ENCODE measurements at places on chromosomes 4 and X.

DNA sequence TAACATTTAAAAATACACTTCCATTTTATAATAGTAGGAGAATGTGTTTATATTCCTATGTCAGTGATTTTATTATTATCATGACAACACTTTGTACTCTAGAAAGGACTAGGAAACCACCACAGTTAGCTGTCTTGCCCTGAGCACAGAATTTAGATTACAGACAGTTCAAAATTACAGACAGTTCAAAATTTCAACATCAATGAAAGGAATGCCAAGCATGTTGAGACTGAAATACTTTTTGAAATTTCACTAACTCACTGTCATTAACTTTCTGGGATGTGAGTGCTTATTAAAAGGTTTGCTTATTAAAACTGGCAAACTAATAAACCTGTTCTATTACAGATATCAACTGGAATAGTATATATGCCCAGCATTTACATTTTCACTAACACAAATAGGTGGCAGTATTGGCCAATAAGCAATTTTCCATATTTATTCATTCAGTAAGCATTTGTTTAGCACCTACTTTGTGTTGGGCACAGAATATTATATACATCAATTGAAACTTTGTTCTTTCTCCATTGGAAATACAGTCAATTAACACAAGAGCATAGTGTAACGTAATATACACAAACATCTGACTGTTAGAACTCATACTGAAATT is 179.4 kb downstream of the FBXW7 start:
- no peak for DNase-seq

DNA sequence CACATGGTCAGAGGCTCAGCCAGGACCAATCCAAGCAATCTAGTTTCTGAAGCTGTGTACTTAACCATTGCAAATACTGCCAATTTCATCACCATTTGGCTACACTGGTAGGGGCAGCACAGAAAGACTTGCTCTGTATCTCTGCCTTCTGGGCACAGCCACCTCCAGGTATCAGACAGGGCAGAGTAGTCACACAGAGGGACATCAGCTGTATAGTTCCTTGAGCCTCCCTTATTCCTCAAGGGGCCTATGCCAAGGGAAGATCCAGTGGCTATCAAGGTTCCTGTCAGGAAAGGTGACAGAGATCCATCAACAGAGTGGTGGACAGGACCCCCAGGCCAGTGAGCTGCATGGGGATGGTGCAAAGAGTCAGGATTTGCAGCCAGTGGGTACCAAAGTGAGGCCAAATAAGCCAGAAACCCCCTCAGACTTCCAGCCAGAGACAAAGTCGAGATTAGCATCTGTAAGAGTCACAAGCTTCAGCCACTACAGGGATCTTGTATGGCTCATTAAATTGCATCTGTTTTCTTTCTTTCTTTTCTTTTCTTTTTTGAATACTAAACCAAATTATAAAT is 381.6 kb upstream of the CPEB2 start:
- DNase-seq, result no peak

- no peak for DNase-seq
These were observed 14.4 kb downstream of the TXK start for GRCh38 chr4:48119646-48120045.

GRCh38 chr4:40842725-40843423 is 93.1 kb downstream of the NSUN7 start:
- no peak for DNase-seq

DNA sequence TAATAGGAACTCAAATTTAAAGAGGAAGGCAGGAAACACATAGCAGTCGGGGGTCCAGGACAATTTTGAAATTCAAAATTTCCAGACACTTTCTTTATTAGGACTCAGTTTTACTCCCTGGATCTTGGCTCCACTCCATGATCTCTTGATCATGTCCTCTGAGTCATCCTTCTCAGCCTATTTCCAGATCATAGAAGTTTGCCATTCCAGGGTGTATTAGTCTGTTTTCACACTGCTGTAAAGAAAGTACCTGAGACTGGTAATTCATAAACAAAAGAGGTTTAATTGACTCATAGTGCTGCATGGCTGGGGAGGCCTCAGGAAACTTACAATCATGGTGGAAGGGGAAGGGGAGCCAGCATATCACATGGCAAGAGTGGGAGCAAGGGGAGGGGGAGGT is 564.7 kb upstream of the ACTRT1 start:
- no peak for DNase-seq

- no peak for DNase-seq
These were observed 252.9 kb upstream of the GRID2 start for GRCh38 chr4:92050875-92051274.

GRCh38 chrX:1673337-1673736 is 58.5 kb downstream of the ASMT start:
- no peak for DNase-seq

- DNase-seq, result no peak
These were observed 60.5 kb downstream of the AFAP1 start for GRCh38 chr4:7879127-7879526.

GRCh38 chrX:106725931-106726330 is 570 bp upstream of the RNF128 start:
- DNase-seq, result no peak

- DNase-seq, result no peak
These were observed 39.6 kb downstream of the TMEM164 start for GRCh38 chrX:110042496-110042895.

DNA sequence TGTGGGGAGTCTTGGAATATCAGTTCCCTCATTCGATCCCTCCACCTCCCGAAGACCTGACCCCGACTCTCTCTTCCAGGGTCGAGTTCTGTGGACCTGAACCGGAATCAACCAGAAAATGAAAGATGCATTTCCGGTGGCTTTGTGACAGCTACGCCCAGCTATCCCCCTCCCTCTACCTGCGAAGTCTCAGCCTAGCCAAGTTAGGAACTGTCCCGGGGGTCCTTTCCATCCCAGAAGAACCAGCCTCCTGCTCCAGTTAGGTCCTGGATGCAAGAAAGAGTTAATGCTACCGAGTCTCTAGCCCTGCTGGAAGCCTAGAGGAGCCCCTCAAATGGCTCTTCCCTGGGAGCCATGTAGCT is 13.4 kb upstream of the ETDC start:
- DNase-seq, result no peak

- DNase-seq, result no peak
These were observed 121.8 kb downstream of the FHIP1A start for GRCh38 chr4:151530783-151531182.

GRCh38 chrX:21990832-21991231 is 41.3 kb upstream of the PHEX start:
- DNase-seq, result no peak

DNA sequence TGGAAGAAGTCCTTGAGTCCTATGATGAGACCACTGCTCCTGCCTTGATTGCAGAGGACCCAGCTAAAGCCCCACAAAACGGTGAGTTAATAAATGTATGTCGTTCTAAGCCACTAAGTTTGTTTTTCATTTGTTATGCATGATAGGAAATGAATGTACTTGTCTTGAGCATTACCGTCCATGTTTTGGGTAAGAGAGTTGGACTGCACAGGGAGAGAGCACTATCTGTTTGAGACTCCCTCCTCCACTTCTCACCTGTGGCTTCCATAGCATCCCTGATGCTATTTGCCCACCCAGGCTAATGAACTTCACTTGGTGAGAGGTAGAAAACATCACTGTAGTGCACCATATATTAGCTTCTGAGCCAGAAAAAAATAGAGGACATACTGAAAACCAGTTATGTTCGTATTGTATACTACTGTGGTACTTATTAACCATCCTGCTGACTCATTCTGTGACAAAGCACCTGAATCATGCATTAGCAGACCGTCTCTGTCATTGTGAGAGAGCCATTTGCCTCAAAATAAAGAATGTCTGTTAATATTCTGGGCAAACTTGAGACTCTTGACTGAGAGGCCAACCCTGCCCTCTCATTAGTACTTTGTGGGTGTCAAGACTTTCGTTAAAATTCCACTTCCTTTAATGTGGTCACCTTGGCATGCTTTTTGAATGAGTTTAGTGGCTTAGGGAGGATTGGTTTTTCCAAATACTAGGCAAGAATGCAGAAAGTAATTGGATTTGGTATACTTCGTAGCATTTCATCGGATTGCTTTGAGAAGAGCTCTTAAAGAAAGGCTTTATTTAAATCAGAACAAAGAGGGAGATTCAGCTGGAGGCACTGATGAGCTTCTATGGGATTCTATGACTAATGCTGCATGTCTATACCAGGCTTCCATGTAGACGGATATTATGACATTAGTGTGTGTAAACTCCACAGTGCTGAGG is 99.3 kb upstream of the GRPR start:
- no peak for DNase-seq

DNA sequence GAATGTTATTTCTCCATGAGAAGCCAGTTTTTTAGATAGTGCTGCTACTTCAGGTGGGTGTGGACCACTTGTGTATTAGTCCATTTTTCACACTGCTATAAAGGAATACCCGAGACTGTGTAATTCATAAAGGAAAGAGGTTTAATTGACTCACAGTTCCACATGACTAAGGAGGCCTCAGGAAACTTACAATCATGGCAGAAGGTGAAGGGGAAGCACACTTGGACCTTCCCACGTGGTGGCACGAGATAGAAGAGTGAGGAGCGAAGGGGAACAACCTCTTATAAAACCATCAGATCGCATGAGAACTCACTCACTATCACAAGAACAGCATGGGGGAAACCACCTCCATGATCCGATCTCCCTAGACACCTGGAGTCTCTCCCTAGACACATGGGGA is 3.4 kb upstream of the PPID start:
- no peak for DNase-seq

DNA sequence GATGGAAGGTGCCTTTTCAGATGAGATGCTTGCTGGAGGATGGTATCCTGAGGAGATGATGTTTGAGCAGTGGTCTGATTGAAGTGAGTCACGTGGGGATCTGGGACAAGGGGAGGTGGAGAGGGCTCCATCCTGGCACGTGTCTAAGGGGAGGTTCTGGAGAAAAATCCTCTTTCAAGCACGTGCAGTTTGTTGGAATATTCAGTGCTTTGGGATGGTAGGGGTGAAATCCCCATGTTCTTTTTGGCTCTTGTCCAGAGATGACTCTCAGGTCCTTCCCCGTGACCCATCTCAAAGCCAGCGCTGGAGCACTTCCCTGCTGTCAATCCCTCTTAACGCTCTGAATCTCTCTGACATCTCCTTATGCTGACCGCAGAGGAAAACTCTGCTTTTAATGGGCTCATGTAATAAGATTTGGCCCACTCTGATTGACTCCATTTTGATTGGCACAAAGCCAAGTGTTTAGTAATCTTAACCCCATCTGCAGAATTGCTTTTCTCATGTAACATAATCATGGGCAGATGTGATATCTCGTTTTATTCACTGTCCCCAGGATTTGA is 10.8 kb upstream of the KLKB1 start:
- no peak for DNase-seq

DNA sequence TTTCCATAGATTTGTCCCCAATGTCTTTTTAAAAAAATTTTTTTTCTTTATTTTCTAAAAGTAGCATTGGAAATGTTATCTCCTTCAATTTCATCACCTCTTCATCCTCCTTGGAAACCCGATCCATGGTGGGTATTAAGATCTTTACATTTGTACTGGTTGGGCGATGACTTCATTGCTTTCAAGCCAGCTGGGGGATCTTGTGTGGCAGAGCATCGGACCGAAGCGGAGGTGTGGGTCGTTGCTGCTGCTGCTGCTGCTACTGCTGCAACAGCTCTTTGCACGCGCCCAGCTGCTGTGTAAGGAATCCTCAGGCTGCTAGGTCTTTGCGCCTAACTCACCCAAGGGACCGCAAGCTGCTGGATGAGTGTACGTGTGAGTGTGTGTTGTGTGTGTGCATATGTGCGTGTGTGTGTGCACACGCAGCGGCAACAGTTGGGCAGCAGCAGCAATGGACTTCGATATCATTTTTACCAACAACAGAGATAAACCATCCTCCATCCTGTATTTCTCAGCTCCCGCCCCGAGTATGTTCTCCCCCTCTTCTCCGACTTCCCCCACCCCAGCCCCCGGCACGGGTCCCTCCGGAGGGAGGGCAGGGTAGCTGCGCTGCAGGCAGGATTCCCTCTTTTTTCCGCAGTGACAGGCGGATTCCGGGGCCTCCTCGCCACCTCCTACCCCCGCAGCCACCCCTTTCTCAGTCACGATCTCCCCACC is 768 bp upstream of the CDKL5 start:
- no peak for DNase-seq

GRCh38 chr4:166091912-166092510 is 219.0 kb downstream of the TLL1 start:
- no peak for DNase-seq

- DNase-seq, result no peak
These were observed 31.8 kb upstream of the C4orf50 start for GRCh38 chr4:6049985-6050384.

DNA sequence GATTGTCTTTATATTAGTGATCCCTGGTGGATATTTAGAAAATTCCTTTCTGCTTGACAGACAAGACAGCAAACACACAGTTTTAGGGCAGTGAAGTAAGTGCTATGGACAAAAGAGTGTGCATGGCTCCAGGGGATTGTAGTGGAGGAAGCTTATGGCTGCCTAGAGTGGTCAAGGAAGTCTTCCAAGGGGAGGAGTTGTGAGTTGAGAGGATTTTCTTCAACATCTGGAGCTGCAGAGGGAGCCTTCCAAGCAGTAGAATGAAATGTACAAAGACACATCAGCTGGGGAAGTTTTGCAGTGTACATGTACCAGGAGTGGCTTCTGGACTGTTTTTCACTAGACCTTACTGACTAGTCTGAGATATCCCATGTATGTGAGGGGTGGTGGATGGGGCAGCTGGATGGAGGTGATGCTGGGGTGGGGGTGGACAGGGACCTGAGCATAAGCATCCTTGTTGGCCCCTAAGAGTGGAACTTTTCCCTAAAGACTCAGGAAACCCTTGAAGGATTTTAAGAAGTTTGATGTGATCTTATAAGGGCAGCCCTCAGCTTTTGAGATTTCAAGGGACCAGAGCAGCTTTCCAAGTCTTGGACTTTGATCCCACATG is 160.5 kb upstream of the TAPT1 start:
- no peak for DNase-seq

- DNase-seq, result no peak
These were observed 192.3 kb downstream of the SPATA18 start for GRCh38 chr4:52243367-52243766.

GRCh38 chr4:61309616-61310015 is 109.5 kb downstream of the ADGRL3 start:
- DNase-seq, result no peak
